ENCODE measurements at places on chromosomes 2 and 18. TPM values are rescaled to one million over a fixed set of nuclear protein-coding genes. Genes with fewer than 3 reads are reported as not detected.

MROH2A gene
- not detected for total RNA-seq

DNA sequence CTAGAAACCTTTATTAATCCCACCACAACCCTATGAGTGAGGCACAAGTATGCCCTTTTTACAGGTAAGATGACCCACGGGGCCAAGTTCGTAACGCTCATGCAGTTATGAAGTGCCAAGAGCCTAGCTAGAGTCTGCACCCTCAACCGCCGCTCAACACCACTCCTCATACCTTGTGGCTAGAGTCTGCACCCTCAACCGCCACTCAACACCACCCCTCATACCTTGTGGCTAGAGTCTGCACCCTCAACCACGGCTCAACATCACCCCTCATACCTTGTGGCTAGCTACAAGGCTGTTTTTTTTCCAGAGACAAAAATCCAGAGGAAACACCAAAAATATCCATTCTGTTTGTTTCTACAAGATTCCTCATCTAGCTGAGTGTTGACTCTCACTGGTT lies 4.6 kb downstream of the TXNL4A start:
- ATAC-seq, result no peak

DNA sequence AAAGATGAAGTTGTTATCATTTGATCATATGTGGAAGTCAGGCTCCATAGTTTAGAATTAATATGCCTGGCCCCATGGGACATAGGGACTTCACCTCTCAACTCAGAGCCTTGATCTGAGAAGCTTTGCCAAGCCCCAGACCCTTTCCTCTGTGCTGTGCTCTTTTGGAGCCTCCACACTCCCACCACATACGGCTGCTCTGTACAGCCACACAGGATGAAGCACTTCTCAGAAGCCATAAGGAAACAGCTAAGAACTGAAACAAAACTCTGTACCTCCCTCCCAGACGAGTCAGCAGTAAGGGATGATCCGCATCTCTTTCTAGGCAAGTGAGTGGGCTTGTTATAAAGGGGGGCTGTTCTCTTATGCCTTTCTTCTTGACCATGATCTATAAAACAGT lies 66.5 kb downstream of the CAB39 start:
- ATAC-seq, result no peak

DNA sequence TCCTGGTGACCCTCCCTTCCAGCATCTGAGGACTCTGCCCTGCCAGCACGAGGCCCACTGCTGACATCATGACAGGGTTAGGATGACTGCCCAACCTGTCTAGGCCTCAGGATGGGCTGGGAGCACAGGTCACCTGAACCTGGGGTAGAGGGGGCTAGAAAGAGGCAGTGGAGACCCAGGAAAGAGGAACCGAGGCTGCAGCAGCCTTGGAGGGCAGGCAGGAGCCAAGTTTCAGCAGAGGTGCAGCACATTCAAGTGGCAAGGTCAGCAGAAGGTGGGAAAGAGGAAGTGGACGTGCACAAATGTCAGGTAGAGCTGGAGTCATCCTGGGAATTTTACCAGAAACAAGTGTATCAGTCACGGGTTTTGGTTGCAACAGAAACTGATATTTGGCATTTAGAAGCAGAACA lies 13.6 kb upstream of the RAB10 start:
- ATAC-seq, result no peak

UGT1A4 gene
- total RNA-seq, result 1.6 TPM

DNA sequence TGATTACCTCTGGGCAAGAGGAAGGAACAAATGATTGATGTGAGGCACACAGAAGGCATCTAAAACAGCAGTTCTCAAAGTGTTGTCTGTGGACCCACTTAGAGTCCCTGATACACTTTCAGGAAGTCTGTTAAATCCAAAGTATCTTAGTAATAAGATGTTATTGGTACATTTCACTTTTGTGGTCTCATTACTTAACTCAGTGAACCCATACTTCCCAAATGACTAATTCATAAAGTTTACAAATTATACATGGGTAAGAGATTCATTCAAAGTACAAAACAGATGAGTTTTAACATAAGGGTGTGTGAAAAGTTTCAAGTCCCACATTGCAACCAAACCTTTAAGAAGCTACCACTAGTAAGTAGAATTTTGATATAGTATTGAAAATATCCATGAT lies 440.5 kb downstream of the NUP35 start:
- no peak for ATAC-seq

DNA sequence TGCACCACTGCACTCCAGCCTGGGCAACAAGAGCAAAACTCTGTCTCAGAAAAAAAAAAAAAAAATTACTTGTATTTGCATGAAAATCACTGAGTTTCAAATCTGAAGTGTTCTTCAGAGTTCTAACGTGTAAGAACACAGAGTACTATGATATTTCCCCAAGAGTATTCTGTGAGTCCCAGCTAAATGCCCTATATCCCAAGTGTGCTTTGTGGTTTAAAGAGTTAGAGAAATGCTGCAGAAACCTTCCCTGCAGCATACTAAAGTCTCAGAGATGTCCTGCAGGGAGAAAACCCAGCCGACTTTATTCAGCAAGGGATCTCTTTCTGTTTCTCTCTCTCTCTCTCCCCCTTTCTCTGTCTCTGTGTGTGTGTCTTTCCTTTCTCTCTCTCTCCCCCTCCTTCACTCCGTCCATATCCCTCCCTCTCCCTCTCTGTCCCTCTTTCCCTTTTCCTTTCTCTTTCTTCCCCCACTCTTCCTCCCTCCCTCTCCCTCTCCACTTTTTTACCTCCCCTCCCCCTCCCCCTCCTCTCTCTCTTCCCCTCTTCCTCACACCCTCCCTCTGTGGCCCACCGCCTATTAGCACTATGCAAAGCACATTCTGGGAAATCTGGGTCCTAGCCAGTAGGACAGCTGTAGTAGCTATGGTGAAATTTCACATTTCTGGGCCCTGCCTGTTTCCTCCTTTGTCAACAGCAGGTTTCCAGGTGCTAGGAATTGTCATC lies 54.2 kb downstream of the ACTR2 start:
- peak; percentile 92 for ATAC-seq

DNA sequence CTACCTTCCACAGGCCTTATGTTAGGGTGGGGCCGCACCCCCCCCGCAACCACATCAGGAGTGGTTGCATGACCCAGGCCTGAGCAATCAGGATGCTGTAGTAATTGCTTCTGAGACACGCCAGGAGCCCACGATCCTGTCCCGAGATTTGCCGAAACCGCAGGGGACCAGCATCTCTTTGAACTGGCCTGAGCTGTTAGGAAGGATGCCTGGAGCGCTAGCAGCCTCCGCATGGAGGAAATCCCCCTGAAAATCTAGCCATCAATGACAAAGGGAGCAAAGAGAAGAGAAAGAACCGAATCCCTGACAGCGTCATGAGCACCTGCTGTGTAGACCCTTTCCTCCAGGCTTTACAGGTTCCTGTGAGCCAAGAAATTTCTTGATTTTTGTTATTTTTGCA lies 8.7 kb upstream of the TEX44 start:
- ATAC-seq, result no peak

MALL gene
- 0.35 TPM for total RNA-seq

KLHL41 gene
- 0.43 TPM for total RNA-seq

ABCA12 gene
- 0.07 TPM for total RNA-seq

- ATAC-seq, result no peak
These were observed 7.4 kb downstream of the CYB5A start for GRCh38 chr18:74284191-74284979.

DNA sequence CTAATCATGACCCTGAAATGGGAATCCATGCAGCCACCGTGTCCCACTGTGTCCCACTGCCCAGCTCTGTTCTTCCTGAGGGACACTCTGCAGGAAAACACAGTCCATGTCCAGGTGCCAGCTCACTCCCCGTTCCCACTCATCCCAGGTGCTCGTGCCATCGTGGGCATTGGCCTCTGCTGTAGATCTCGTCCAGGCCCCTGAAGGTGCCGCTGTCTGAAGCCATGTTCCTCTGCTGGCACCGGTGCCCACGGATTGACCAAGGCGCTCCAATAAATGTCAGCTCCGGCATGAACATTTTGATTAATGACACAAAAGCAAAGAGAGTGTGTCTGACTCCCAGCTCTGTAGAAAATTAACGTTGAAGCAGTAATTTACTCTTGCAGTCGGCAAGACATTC lies 280.1 kb upstream of the SALL3 start:
- no peak for ATAC-seq

DYSF gene
- total RNA-seq, result 0.59 TPM

PTPRN gene
- 21.3 TPM for total RNA-seq

- no peak for ATAC-seq
These were observed 140.9 kb downstream of the DYM start for GRCh38 chr18:49319590-49319989.

GRCh38 chr2:42602218-42602875 lies 33.9 kb downstream of the MTA3 start:
- no peak for ATAC-seq

DNA sequence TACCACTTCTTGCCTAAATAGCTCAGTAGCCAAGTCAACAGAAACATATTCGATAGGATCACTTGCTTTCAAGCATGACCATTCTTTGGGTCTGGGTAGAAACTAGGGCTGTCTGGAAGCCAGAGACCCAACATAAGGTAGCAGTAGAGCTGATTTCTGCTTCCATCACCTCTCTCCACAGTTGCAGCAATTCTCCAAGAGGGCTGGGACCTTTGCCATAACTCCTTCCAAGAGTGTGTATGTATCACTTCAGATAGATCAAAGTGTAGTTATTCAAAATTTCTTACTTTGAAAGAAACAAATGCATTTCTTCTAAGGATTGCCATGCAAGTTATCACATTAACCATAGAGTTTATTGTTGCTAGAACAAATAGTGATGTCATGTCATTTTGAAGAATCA lies 172.0 kb upstream of the GALNT5 start:
- ATAC-seq, result no peak

- no peak for ATAC-seq
These were observed 44.5 kb upstream of the FAM110C start for GRCh38 chr2:90645-91312.

ABCG5 gene
- 0.50 TPM for total RNA-seq

All from motor neuron (in vitro differentiated cells).